Activated naive CD4-positive, alpha-beta T cell treated with anti-CD3 and anti-CD28 coated beads for 36 hours (primary cell): ENCODE measurements at places on chromosomes 2 and 18. TPM values are rescaled to one million over a fixed set of nuclear protein-coding genes. Genes with fewer than 3 reads are reported as not detected.

- no peak for DNase-seq
These were observed 72.0 kb upstream of the CHAC2 start for GRCh38 chr2:53695575-53695974.

- DNase-seq, result no peak
These were observed 8.7 kb downstream of the CHMP1B start for GRCh38 chr18:11859903-11860407.

- no peak for DNase-seq
These were observed 269.3 kb upstream of the MYT1L start for GRCh38 chr2:2600366-2600765.

- DNase-seq, result no peak
These were observed 83.4 kb downstream of the TPGS2 start for GRCh38 chr18:36745219-36745975.

GRCh38 chr18:46160050-46160798 is 56.0 kb downstream of the HAUS1 start:
- no peak for DNase-seq

- DNase-seq, result no peak
These were observed 133.9 kb upstream of the CTAGE1 start for GRCh38 chr18:22551536-22552151.

The MITD1 gene
- total RNA-seq, result 64.1 TPM
